ENCODE measurements at places on chromosomes 5 and 9. TPM values are rescaled to one million over a fixed set of nuclear protein-coding genes. Genes with fewer than 3 reads are reported as not detected.

The ASTN2 gene
- 4.0 TPM for total RNA-seq

DNA sequence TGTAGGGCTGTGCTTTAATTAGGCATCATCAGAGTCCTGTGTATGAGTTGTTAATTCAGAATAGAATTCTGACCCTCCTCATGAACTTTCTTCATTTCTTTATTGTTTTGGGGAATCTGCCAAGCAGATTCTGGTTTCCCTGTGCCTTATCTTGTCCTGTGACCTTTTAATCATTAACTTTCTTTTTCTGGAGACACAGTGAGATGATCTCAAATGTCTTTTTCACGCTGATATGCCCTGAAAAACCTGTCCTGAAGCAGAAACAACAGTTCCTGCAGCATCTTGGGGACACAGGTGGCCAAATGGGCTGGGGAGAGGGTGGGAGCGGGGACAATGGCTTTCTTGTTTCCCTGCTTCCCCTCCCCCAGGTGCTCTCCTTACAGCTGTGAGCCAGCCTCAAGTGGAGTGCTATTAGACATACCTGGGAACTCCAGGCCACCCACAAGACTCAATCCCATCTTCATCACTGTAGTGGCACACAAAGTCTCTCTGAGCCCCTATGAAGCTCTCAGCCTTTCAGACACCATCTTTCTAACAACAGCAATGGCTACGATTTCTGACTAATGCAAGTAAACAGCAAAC is 213.8 kb downstream of the ATP10B start:
- DNase-seq, result no peak

DNA sequence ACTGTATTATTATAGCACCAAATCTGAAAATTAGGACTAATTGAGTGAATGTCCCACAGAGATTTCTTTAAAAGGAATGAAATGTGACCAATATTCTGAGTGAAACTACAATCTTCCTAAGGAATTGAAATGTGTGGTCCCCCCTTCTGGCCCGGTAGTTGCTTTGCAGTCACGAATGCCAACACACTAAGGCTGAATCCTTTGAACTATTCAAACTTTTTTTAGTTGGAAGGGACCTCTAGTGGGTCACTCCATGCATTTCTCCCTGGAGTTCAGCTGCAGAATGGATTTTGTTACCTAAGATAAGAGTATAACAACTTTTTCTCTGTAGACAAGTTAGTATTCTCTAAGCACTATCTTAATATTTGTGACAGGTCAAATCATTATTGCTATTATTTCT is 2.8 kb downstream of the CDH6 start:
- DNase-seq, result no peak

The IL31RA gene
- not detected for total RNA-seq

DNA sequence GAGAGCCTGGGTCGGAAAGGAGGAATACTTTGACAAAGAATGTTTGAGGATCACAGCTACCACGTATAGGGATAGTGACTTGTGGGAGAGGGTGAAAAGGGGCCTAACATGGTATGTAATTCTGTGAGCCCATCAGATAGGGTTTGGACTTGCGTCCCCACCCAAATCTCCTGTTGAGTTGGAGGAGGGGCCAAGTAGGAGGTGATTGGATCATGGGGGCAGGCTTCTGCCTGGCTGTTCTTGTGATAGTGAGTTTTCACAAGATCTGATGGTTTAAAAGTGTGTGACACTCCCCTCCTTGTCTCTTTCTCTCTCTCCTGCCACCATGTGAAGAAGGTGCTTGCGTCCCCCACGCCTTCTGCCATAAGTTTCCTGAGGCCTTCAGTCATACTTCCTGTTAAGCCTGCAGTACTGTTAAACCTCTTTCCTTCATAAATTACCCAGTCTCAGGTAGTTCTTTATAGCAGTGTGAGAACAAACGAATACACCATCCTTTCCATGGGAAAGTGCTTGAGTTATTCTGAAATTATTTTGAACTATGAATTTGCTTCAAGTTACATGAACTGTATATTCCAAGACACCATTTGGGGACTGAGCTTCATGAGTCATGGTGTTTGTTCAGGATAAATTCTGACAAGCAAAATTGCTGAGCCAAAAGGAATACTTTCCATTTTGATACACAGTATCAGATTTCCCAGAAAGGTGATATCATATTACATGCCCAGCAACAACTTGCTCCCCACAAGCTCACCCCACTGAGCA is 68.8 kb upstream of the SSBP2 start:
- no peak for DNase-seq

The ANXA2R gene
- total RNA-seq, result 32.0 TPM

The IL4 gene
- total RNA-seq, result 0.53 TPM

GRCh38 chr5:81763294-81763928 is 12.5 kb upstream of the SSBP2 start:
- no peak for DNase-seq

The PNPLA7 gene
- 3.0 TPM for total RNA-seq

GRCh38 chr5:134206627-134207160 is 19.2 kb downstream of the PPP2CA start:
- no peak for DNase-seq

The FABP6 gene
- not detected for total RNA-seq

The GFI1B gene
- not detected for total RNA-seq

The OBP2B gene
- total RNA-seq, result not detected

GRCh38 chr5:119453040-119453373 is 710 bp downstream of the HSD17B4 start:
- no peak for DNase-seq

- no peak for DNase-seq
Observed at GRCh38 chr5:39714036-39714698, 289.4 kb upstream of the DAB2 start.

DNA sequence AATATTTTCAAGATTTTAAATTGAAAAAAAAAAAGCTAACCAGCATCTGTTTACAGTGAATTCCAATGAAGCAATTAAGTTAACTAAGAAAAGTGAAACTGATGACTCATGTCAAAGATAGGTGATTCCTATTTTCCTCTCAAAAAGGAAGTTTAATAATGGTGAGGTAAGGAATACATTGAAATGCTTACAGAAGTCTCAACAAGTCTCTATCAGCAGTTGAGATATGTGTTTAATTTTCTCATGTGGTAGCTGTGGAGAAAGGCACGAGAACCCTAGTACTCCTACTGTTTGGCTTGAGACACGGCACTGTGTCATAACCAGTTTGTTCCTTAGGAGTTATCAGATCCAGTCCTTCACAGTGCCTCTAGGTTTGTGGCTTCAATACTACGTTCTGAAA is 114.5 kb downstream of the SLC25A46 start:
- DNase-seq, result no peak

DNA sequence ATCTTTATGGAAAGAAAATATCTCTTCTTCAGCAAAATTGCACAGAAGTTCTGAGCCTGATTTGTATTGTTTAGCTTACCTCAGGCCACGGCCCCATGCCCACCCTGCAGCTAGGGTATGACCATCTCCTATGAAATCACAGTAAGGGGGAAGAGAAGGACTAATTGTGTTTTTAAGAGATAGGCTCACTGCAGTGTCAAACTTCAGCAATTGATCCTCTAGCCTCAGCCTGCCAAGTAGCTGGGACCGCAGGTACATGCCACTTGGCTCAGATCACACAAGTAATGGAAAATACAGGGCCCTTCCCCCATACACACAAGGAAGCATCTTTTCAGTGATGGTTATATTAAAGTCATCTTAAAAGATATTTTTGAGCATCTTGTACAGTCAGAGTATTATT is 60.0 kb downstream of the DMAC1 start:
- no peak for DNase-seq

- no peak for DNase-seq
Observed at GRCh38 chr9:129633848-129634247, 7.9 kb downstream of the NTMT1 start.

The NR2F1-AS1 gene
- total RNA-seq, result not detected

GRCh38 chr9:126973651-126974529 is 59.3 kb downstream of the RALGPS1 start:
- no peak for DNase-seq

GRCh38 chr9:93132946-93133680 is 938 bp downstream of the NINJ1 start:
- peak; percentile 81 for DNase-seq

The GLDC gene
- 6.3 TPM for total RNA-seq

All from activated CD8-positive, alpha-beta memory T cell treated with anti-CD3 and anti-CD28 coated beads, Interleukin-2, amount 10 ng/mL, durations not matched to agents 7 days and 5 days (primary cell).